Naive thymus-derived CD8-positive, alpha-beta T cell (primary cell): ENCODE measurements at places on chromosomes 7 and 10. TPM values are rescaled to one million over a fixed set of nuclear protein-coding genes. Genes with fewer than 3 reads are reported as not detected.

The LIPF gene
- not detected for total RNA-seq

The ANKRD22 gene
- not detected for total RNA-seq

The LHPP gene
- total RNA-seq: 27.4 TPM

The LRRN3 gene
- 332 TPM for total RNA-seq
